Kidney (tissue), 22 donors: ENCODE measurements at places on chromosomes 2 and 18. TPM values are rescaled to one million over a fixed set of nuclear protein-coding genes. Genes with fewer than 3 reads are reported as not detected.

GRCh38 chr18:62609764-62610163 is 86.9 kb downstream of the ZCCHC2 start:
- no peak for DNase-seq
- no peak overlapping the region for H3K4me3 ChIP-seq
- no peaks in the 10 kb centered on the region for H3K4me1 ChIP-seq

GRCh38 chr2:105005181-105005951 is 32.5 kb upstream of the MRPS9 start:
- H3K36me3 ChIP-seq = no peaks in the 10 kb centered on the region
- no peak overlapping the region for H3K4me3 ChIP-seq
- H3K27ac ChIP-seq = no peak overlapping the region

Gene ANKRD62
- not detected for total RNA-seq

Gene NMUR1
- total RNA-seq = 0.94 TPM
